ENCODE measurements at places on chromosomes 4 and X.

- peak; percentile 47 for DNase-seq
Observed at GRCh38 chr4:97645071-97645821, 498.0 kb downstream of the STPG2 start.

GRCh38 chr4:182969651-182970279 lies 52.6 kb upstream of the DCTD start:
- no peak for DNase-seq

DNA sequence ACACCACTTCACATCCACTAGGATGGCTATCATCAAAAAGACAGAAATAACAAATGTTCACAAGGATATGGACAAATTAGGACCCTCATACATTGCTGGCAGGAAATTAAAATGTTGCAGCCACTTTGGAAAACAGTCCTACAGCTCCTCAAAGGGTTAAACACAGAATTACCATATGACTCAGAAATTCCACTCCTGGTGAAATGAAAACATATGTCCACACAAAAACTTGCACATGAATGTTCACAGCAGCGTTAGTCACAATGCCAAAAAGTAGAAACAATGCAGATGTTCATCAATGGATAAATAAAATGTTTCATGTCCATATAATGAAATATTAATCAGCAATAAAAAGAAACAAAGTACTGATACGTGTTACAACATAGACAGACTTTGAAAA lies 15.1 kb downstream of the S100G start:
- DNase-seq = peak; percentile 11

DNA sequence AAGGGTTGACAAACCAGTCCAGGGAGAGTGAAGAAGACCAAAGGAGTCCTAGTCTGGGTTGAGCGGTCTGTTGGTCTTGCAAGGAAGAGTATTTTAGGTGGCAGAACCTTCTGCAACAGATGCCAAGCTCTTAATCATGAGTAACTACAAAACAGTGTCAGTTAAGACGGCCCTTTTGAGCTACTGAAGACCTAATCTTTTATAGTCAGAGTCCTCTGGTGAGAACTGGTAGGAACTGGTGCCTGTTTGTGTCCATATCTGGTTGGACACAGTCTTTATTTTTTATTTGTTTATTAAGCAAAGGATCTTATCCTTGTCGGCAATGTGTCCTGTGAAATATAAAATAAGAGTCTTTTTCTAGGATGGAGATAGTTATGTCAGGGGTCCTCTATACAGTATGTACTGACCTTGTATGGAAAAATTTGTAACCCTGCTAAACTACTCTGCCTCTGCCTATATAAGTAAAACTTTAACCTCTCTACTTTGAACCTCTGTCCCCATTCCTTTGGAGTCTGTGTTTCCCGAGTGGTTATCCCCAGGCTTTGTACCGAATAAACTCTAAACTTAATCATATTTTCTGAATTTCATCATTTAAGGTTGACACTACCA lies 47.1 kb downstream of the FAM13A start:
- no peak for DNase-seq

DNA sequence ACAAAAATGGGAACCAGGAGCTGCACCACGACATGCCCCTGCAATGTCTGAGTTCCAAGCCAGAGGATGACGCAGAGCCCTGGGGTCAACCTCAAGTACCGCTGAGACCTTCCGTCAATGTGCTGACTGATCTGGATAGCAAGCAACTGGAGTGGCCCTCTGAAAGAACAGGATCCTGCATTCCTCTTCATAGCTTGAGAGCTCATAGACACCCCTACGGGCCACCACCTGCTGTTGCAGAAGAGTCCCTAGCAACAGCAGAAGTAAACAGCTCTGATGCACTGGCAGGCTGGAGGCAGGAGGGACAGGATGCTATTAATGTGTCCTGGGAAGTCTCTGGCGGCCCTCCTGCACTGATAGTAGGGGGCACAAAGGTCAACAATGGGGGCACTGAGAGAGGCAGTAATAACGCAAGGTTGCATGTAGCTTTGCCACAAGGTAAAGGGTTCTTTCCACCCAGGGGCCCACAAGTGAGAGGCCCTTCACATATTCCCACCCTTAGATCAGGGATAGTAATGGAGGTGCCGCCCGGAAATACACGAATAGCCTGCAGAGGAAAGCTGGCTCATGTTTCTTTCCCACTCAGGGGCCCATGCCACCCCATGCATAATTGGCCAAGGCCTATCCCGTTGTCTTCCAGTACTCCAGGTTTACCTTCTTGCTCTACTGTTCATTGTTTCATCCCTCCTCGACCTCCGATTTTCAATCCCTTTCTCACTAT lies 1.3 kb downstream of the PRR32 start:
- DNase-seq = peak; percentile 64

GRCh38 chr4:81758574-81759264 lies 287.0 kb upstream of the RASGEF1B start:
- no peak for DNase-seq

GRCh38 chr4:146943691-146944375 lies 1.8 kb downstream of the TTC29 start:
- no peak for DNase-seq

GRCh38 chr4:138334346-138335016 lies 92.3 kb upstream of the SLC7A11 start:
- no peak for DNase-seq

DNA sequence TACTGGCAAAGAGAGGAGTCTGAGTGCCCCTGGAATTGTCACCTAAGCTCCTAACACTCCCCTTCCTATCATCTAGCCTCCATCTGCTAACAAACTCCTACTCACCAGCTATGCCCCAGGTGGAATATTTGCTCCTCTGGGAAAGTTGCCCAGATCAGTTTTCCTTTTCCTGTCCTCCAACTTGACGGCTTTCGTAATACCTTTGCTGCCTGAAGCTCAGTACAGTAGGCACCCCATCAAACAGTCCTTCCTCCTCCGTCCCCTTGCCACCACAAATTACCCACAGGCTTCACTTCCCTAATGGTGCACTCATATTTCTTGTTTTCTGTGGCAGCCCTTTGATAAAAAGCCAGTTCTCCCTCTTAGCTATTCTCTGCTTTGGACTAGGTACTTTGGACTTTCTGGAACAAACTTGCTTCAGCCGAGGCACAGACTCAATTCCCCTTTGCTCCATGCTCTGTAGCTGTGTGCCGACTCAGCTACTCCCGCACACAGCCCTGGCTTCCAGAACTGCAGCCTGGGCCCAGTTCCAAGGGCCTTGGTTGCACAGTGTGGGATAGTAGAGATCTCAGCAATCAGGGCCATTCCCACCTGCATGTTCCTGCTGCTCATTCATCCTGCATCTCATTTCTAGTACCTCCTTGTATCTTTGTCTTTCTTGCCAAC lies 605.1 kb downstream of the BCOR start:
- DNase-seq = peak; percentile 27

GRCh38 chr4:22179124-22179874 lies 230.7 kb upstream of the KCNIP4 start:
- no peak for DNase-seq

GRCh38 chrX:133254666-133255065 lies 36.5 kb upstream of the TFDP3 start:
- DNase-seq = no peak

GRCh38 chrX:127457161-127457560 lies 595.0 kb downstream of the ACTRT1 start:
- DNase-seq = no peak

All from muscle of leg (tissue), 16 donors.